ENCODE measurements at places on chromosomes 4 and X.

DNA sequence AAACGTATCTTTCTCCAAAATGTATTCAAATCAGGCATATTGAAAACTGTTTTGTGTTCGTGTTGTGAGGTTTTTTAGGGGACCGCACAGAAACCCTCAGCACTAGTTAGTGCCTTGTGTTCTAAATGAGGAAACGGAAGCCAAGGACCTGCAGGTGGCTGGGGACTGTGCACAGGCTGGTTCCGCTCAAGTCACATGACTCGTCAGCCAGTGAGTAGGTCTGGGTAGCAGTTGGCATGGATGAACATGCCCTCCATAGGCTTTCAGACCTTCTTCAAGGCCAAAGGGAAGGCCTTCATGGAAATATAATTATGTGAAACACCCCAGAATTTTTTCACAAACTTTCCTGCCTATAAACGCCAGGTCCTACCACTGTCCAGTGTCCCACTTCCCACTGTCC lies 1.3 kb upstream of the F11 start:
- DNase-seq = no peak

DNA sequence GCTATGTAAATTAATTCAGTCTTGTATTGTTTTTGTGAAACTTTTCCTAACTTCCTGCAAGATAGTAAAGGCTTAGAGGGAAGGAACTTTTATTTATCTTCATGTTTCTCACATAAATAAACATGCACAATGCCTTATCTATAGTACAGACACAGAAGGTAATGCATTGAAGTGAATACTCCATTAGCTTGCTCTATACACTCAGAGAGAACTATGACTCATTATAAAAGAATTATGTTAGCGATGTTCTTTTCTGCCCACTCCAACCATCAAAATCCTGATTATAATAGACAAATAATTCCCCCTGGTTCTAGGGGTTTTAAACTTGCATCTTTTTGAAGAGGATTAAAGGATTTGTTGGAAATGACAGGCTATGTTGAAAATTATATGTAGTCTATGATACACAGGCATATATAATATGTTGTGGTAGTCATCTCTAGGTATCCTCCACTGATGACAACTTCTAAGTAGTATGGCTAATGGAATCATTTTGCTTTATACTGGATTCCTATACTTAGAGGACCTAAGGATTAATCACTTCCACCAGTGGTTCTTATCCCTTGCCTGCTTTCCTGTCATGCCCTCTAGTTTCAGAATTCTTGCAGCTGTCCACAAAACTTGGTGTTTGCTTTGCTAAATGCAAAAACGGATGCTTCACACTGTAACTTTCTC lies 115.7 kb downstream of the NDST4 start:
- no peak for DNase-seq

- no peak for DNase-seq
These were observed 547 bp upstream of the CLGN start for GRCh38 chr4:140427919-140428471.

DNA sequence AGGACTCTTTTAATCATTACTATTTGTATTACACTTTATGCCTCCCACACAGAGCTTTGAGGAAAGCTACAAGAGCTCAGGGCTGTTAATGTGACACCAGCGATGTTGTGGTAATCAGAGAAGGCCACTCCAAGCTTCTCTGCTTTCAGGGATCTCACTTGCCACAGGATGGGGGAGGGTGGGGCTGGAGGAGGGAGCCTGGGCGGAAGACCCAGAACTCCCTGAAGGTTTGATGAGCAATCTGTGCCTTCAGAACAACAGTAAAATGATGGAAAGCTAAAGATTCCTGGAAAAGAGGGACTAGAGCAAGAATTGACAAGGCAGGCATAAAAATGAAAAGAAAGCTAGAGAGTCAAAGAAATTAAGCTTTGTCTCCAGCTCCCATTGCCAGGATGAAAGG lies 75.6 kb downstream of the MAML3 start:
- no peak for DNase-seq

DNA sequence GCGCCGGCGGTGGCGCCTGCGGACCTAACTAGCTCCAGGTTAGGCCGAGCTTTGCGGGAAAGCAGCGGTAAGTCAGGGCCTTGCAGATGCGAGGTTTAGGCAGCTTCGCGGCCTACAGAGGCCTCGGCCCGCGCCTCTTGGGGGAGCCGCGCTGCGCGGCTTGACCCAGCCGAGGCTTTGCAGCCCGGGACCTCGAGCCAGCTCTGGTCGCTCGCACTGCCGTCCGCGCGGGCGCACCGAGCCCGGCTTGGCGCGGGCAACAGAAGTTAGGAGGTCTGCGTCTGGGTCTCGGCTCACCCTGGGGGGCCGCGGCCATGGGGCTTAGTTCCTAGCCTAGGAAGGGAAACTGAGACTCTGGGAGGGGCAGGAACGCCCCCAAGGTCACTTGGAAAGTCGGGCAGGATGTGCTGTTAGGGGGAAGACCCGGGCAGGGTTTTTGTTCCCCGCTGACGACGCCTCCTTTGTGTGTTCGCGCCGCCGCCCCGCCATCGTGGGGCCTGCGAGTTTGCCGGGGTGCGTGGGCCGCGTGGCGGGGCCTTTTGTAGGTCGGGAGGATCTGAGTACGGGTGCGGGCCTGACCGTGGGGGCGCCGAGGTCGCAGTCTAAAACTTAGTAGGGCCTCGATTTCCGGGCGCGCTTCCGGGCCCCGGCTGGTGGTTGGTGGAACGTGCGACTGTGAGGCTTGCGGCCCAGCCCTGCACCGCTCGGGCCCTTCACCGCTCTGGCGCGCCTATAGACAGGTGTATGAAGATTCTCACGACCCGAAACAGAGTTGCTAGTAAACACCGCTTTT lies 482 bp downstream of the RNF4 start:
- peak; percentile 47 for DNase-seq

DNA sequence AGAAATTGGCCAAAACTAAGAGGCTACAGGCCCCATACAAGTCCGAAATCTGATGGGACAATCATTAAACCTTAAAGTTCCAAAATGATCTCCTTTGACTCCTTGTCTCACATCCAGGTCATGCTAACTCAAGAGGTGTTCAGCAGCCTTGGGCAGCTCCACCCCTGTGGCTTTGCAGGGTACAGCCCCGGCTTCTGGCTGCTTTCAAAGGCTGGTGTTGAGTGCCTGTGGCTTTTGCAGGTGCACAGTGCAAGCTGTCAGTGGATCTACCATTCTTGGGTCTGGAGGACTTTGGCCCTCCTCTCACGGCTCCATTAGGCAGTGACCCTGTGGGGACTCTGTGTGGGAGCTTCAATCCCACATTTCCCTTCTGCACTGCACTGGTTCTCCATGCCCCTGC lies 329.1 kb upstream of the MAD2L1 start:
- DNase-seq = no peak

GRCh38 chr4:74338792-74339333 lies 26.1 kb upstream of the EREG start:
- DNase-seq = no peak

DNA sequence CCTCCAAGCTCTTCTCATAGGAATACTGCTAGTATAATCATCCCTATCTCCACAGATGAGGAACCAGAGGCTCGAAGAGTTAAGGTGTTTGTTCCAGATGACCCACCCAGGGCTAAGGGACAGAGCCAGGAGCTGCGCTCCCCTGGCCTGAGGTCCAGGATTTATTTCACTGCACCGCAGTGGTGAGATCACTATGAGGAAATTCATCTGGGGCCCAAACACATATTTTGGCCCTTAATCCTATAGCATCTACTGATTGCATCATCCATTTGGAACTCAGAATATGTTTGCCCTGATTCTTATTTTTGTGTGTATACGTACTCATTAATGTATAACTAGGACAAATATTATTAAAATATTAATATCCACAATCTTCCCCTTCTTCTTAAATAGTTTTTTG lies 100.1 kb upstream of the RBPJ start:
- no peak for DNase-seq

DNA sequence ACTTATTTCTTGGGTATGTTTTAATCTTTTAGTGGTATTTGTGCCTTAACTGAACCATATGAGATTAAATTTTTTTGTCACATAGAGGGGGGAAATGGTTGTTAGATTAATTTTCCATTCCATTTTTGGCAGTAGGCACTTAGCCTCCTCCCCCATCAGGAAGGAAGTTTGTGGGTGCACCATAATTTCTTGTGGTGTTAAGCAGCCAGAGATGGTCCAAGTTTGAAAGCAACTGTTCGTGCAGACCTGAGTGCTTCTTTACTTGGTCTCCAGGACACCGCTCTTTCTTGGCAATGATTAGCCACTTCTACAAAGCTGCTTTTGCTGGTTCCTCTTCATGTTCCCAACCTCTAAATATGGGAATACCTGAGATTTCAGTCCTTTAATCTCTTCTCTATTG lies 92.7 kb upstream of the RPL34 start:
- peak; percentile 21 for DNase-seq

DNA sequence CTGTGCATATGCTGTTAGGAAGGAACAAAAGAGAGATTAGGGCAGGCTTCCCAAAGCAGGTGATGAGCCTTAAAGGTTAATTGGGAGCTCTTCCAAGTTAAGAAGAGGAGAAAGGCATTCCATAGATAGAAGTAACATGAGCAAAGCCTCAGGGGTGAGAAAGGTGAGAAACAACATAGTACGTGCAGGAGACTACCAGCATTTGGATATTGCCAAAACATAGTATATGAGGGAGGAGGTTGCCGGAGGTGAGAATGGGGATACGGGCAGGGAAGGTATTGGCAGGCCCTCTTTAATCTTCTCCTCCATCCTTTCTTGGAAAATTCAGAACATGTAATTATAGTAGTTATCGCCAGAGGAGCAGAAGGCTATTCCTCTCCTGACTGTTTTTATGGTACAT lies 96.1 kb upstream of the MBNL3 start:
- DNase-seq = no peak

- no peak for DNase-seq
These were observed 47.0 kb upstream of the ARSJ start for GRCh38 chr4:114026447-114026846.

GRCh38 chr4:126738926-126739325 lies 893.8 kb upstream of the INTU start:
- no peak for DNase-seq

GRCh38 chr4:3201718-3202702 lies 46.9 kb upstream of the MSANTD1 start:
- peak; percentile 30 for DNase-seq

GRCh38 chr4:182228991-182229577 lies 14.1 kb upstream of the TENM3 start:
- DNase-seq = no peak
